Kasumi-1 (cell line): ENCODE measurements at places on chromosomes 16 and 17.

DNA sequence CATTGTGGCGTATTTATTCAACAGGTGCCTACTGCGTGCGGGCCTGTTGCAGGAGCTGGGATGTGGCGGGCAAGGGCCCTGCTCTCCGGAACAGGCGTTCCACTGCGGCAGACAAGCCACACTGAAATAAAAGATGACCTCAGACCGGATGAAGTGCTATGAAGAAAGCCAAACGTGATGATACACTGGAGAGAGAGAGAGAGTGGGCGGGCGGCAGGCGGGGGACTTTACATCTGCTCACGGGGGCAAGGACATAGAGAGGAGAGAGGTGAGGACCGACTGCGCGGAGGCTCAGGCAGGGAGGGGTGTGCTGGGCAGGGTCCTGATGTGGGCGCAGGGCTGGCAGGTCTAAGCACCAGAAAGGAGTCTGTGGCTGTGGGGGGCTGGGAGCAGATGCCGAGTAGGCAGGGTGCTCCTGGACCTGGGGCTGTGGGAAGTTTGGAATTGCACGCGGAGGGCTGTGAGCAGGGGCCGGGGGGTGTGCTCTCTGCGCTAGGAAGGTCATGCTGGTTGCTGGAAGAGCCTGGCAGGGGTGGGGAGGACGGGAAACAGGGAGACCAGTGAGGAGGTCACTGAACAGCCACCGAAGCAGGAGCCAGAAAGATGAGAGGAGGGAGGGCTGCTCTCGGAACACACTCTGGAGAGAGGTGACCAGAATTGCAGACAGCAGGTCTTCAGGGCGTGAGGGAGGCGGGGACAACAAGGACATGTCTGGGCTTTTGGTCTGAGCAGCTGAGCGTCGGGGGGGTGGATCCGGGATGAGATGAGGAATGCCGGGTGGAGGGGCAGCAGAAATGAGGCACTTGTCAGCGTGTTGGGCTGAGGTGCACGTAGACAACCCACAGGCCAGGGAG, 9.9 kb downstream of the MXRA7 start:
- DNase-seq, result peak; percentile 68

DNA sequence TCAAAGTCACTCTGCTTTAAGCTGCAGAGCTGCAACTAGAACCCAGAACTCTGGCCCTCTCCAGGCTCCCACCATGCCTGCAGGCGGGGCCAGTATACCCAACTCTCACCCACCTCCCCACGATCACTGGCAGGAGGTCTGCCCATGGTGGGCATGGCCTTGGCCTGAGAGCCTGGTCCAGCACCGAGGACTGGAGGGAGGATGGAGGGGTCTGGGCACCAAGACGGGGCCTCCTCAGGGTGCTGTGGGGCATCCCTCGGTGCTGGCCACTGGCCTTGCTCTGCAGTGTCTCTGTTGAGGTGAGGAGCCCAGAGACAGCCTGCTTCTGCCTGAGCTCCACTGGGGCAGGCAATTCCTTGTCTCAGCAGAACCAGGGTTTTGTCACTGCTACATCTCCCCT, 1.5 kb upstream of the KRT16 start:
- DNase-seq, result no peak

DNA sequence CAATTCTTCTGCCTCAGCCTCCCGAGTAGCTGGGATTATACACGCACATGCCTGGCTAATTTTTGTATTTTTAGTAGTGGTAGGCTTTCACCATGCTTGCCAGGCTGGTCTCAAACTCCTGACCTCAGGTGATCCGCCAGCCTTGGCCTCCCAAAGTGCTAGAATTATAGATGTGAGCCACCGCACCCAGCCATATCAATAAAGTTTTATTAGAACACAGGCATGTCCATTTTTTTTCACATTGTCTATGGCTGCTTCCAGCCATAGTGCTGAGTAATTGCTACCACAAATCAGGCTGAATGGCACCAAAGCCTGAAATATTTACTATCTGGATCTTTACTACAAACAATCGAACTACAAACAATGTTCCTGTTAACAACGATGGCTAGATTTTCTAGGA, 114.4 kb upstream of the IRX6 start:
- DNase-seq, result no peak

- DNase-seq, result no peak
Observed at GRCh38 chr16:12793120-12793864, 10.4 kb downstream of the CPPED1 start.

DNA sequence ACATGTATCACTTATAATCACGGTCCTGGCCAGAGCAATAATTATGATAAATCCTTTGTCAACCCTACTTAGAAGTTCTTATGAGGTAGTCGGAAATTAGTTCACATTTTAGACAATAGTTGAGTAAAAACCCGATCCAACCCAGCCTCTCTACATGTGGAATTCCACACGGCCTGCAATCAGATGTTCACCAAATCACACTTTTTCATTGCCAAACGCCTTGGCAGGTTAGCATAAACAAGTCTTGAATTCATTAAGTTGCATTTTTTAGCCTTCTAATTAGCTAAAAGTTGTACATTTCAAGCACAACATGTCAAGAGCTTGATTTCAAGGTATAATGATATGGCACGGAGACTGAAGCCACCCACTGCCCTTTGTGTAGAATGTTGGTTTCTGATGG, 65.3 kb downstream of the FOXL1 start:
- no peak for DNase-seq
